ENCODE measurements at places on chromosomes 5 and 9. TPM values are rescaled to one million over a fixed set of nuclear protein-coding genes. Genes with fewer than 3 reads are reported as not detected.
A peak's percentile ranks its signal among the peaks of the same experiment; 100 is the strongest.

Gene PCDHB12
- total RNA-seq, result 3.6 TPM

Gene TLX3
- total RNA-seq, result not detected

Gene ADAMTS16
- total RNA-seq, result 0.05 TPM

Gene SMIM33
- total RNA-seq, result not detected

Gene CREB3
- total RNA-seq, result 53.0 TPM

Gene EMB
- total RNA-seq, result 43.6 TPM

Gene GALNT12
- total RNA-seq, result 16.1 TPM

Gene CBY3
- not detected for total RNA-seq

Gene ANKRD18B
- total RNA-seq, result not detected

Gene IL17B
- total RNA-seq, result 8.5 TPM

Gene SV2C
- not detected for total RNA-seq

DNA sequence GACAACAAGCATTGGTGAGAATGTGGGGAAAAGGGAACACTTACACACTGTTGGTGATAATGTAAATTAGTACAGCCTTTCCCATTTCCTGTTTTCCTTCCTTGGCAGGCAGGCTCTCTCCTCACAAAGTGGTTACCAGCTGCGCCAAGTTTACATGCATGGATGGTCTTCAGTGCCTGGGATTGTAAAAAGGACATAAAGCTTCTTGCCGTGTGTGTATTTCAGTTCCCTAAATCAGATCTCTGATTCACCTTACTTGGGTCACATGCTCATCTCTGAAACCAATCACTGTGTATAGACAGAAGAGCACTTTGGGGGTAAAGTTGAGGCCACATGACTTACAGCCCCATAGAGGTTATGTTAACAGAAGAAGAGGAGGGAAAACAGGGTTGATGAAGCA, 92.8 kb downstream of the CAVIN4 start:
- no peak for DNase-seq

DNA sequence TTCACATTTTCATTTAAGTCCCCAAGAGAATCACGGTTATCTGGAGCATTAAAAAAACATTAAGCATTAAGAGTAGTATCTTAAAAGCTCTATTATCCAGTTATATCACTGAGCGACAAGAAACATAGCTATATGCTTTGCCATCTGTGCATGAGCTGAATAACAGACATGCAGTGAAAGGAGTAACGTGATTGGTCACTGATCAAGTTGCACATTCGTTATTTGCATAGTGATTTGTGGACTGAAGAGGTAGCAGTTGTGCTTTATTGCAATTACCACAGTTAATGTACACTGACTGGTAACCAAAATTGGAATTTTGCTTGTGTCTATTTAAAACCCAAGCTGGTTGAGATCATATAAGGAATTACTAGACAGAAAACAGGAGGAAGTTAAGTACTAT, 107.4 kb downstream of the MCTP1 start:
- DNase-seq, result no peak

GRCh38 chr5:126497506-126497905, 74.3 kb downstream of the GRAMD2B start:
- DNase-seq, result no peak

GRCh38 chr5:62199792-62200716, 106.0 kb upstream of the KIF2A start:
- no peak for DNase-seq

GRCh38 chr5:75862872-75863271, 145.6 kb upstream of the POC5 start:
- DNase-seq, result no peak

DNA sequence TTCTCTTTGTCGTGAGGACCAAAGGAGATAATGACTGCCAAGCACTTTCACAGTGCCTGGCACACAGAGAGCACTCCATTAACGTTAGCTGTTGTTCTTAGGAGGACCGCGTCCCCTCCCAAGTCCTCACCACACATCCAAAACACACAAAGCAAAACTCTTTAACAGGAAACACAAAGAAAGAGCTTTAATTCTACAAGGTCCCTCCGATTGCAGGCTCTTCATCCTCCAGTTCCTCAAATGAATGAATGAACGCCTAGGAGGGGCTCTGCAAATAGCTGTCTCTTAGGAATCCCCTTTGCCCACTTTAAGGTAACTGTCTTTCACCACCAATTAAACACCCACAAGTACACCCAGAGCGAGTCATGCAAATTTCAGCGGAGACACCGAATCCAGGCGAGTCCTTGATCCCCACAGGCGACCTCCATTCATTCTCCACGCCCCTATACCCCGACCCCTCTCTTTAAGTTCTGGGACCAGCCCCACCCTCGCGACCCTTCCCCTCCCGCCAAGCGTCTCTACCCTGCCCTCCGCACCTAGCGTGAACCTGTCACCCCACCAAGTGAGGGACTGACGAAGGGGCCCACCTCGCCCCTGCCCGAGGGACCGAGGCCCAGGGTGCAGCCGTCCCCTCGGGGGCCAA, 644 bp downstream of the TSC1 start:
- no peak for DNase-seq

- no peak for DNase-seq
Measured at GRCh38 chr5:77356740-77357139, 135.4 kb downstream of the WDR41 start.

DNA sequence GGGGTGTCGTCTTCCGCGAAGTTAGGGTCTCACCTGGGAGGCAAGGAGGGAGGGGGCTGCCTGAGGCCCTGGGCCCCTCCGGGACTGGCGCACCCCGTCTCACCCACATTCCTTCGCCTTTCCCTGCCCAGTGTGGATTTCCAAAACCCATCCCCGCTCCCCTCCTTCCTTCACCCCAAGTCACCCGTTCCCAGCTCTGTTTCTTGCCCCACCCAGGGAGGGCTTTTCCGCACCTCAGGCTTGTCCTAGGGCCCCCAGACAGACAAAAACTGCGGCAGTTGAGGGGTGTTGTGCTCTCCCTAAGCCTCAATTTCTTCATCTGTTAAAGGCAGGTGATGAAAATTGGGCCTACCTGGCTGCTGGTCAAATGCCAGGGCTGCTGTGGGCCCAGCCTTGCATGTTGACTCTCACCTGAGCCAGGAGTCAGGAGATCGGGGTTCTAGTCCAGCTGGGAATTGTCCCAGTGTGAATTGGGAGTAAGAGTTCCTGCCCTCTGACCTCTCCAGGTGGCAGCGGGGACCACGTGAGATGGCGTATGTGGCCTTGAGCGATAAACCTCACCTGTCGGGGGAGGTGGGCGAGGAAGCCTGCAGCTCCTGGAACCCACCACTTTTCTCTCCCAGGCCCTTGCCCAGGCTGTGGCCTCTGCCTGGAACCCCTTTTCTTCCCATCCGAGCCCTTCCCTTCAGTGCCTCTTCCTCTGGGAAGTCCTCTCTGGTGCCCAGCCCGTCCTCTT, 143.4 kb upstream of the IER5L start:
- DNase-seq, result peak; percentile 62

DNA sequence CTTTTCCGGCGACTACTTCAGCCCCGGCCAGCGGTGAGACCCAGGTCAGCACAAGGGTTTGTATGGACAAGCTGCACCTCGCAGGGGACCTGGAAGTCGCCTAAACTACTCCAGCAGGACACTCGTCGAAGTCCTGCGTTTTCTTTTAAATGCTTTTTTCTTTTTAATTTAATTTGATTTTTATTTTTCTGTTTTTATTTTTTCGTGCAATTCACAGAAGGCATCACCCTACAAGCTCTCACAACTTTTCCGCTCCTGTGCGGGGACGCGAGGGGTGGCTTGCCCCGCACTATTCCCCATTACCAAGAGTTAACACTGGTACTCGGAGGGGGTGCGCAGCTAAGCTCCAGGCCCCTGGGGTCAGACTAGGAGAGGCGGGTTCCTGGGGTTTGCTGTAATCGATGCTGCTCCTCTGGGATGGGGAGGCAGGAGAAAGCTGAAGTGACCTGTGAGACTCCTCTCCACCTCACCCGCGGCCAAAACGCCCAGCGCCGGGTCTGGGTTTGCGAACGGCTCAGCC, 1.3 kb downstream of the EDIL3 start:
- DNase-seq, result no peak

GRCh38 chr5:116632890-116633289, 58.3 kb upstream of the SEMA6A start:
- no peak for DNase-seq

DNA sequence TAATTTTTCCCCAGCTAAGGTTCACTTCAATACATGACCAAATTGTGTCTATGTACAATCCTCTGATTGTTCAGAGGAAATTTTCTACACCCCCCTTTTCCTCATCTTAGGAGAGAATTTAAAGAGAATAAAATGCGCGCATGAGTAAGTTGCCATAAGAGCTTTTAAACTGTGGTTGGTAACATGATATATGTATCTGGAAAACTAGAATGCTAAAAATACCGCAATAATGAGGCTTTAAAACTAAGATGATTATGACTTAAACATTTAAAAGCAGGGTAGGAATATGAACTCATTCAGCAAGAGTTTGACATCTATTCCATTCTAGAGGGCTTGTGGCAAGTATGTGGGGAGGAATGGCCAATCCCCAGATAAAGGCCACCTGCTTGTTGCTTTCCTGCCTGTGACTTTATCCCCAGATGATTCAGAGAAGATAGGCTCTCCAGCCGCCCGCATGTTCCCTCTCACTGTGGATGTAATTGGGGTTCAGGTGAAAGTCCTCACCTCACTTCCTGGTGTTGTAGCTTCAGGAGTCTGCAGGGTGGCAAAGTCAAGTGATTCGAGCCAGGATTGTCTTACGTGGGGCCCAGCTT, 26.5 kb upstream of the BASP1 start:
- DNase-seq, result no peak

DNA sequence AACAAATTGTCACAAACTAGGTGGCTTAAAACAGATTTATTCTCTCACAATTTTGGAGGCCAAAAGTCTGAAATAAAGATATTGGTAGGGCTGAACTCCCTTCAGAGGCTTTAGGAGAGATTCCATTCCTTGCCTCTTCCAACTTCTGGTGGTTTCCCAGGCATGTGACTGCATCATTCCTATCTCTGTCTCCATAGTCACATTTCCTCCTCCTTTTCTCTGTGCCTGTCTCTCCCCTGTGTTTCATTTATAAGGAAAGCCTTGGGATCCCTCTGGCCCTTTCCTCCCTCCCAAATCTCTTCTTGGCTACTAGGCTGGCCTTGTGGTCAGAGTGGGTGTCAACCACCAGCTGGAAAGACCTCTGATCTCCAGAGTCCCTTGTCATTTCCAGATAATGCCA, 78.2 kb downstream of the SNX18 start:
- DNase-seq, result no peak

- no peak for DNase-seq
Measured at GRCh38 chr9:31040564-31040963, 1343.9 kb upstream of the ACO1 start.

- no peak for DNase-seq
Measured at GRCh38 chr9:34490360-34490759, 31.8 kb downstream of the DNAI1 start.

DNA sequence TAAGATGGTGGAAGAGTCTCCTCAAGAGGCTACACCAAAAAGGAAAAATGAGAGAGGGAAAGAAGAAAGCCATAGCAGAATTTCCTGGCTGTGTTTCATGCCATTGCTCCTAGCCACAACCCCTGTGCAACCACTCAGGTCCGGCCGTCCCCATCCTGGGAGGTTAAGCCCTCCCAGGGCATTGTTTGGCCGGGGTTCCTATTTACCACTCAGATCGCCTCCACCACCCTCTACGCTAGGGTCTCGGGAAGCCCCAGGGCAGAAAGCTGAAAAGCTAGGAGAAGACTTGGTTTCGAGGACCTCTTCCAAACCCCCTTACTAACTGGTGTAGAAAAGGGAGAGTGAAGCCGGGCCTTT, 715 bp downstream of the RC3H2 start:
- DNase-seq, result no peak

GRCh38 chr9:18274693-18275092, 199.3 kb upstream of the ADAMTSL1 start:
- no peak for DNase-seq

DNA sequence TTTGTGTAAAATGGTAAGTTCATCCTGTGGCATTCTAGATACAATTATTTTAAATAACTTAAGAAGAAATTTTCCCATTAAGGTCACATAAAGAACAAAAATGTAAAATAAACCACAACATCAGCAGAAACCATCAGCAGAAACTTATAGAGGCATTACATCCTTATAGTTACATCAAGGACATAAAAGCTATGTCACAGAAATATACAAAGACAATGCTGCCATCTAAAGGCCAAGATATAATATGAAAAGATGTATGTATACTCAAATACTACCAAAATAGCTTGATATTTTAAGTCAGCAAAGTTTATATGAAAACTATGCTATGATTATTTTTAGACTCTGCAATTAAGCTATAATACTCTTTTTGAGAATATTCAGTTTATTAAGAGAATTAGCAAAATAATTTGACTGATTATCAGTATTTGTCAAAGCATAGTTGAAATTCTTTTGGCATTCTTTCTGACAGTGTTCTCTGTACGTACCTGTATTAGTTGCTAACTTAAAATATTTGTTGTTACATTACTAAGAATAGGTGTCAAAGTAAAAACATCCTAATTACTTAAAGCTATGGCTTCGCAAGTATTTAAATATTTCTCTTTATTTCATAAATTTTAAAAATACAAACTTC, 36.2 kb downstream of the FBXL17 start:
- no peak for DNase-seq

DNA sequence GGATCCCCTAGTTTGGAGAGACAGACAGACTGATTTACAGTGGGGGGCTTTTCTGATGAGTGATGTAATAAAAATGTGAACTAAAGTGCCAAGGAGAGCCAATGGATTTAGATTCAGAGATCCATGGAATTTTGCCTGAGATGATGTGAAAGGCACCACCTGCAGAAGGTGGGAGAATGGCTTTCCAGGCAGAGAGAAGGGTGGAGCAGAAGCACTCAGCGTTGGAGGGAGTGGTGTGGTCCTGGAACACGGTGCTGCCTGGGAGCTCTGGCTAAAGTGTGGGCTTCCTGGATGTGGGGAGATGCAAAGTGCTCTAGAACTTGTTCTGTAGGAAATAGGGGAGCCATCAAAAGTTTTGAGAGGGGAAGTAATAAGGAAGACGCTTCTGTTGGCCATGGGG, 57.0 kb downstream of the IQGAP2 start:
- no peak for DNase-seq

DNA sequence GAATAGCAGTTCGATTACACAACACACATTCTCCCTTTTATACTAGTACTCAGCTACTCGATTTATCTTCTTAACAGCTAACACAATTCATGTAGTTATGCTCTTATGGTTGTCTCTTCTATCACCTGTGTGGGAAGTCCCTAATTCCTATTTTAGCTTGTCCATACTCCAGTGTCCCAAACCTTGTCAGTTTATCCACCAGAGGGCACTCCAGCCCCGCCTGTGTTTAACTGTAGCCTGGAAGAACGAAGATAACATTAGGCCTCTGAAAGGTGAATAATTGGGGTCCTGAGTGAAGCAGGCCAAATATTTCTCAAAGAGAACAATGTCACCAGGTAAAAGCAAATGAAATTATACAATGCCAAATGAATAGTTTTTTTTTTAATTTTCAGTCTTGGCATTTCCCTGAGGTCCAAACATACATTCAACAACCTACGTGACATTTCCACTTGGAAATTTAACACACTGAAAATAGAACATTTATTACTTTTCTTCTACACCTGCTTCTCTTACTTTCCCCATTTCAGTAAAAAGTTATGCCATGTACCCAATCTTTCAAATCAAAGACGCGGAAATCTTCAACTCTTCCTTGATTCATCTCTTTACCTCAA, 560.7 kb downstream of the HTR1A start:
- no peak for DNase-seq

All from posterior vena cava (tissue), 2 donors.